ENCODE measurements at places on chromosomes 7 and 10.

GRCh38 chr10:119090026-119090795 is 9.6 kb upstream of the EIF3A start:
- DNase-seq = no peak

DNA sequence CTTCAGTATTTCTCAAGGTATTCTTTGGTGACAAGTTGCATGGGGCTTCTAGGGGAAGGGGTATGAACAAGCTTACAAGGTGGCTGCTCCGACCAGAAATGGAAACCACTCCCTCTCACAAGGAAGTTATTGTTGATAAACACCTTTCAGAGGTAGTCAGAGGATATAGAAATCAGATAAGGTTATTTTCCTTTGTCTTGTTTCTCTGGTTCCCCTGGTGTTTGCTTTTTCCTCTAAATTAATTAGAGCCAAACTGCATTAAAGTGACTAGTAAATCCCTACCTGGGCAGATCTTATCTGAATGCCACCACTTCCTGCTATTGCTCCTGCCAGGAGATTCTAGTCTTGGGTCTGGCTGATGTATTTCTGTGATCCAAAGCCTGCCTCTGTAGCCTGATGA is 725.4 kb downstream of the INHBA start:
- DNase-seq = no peak

GRCh38 chr7:152956006-152956405 is 196.5 kb downstream of the ACTR3B start:
- DNase-seq = no peak

DNA sequence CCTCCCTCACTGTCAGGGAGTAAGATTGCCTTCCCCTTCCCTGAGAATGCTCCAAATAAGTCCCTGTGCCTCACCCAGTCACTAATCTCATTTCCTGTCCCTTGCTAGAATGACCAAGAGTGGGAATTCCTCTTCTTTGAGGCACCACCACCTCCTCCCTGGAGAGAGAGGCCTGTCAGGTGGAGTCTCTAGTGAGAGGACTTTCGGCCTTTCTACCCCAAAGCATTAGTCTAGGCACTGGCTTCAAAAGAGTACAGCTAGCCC is 145.0 kb downstream of the PTPN20 start:
- no peak for DNase-seq

GRCh38 chr7:51263631-51264484 is 52.8 kb downstream of the COBL start:
- no peak for DNase-seq

DNA sequence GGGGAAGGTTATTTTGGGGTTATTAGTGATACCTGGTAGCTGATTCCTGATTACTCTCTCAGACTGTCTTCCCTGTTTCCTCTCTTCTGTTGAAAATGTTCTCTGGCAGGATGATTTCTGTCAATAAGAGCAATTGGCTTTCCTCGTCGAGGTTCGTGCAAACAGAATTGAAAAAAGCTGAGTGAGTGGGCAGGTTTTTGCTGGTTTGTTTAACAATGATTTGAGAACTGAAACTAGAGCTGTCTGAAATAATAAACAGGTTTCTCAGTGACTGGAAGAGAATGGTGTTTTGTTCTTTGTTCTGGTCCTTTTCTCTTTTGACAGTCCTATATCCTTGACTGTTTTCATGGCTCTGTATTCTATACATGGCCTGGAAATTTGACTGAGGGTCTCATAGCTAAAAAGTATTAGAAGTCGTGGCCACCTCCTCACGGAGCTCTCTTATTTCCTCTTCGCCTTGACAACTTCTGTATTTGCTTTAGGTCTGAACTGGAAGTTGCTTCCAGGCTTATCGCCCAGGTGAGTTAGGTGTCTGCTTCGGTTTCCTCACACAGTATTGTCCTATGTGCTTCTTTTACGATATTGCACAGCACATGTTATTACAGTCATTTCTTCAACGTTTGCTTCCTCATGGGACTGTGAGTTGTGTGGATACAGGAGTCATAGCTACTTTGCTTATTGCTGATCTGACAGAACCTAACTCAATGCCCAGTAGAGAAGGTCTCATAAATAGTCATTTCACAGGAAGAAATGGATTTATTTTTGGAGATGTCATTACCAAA is 403.6 kb downstream of the NRG3 start:
- DNase-seq = no peak

- no peak for DNase-seq
These were observed 367.6 kb downstream of the NXPH1 start for GRCh38 chr7:8800986-8801385.

GRCh38 chr10:72058989-72059842 is 29.1 kb downstream of the SPOCK2 start:
- no peak for DNase-seq

GRCh38 chr7:3033581-3033980 is 10.1 kb downstream of the CARD11 start:
- no peak for DNase-seq

DNA sequence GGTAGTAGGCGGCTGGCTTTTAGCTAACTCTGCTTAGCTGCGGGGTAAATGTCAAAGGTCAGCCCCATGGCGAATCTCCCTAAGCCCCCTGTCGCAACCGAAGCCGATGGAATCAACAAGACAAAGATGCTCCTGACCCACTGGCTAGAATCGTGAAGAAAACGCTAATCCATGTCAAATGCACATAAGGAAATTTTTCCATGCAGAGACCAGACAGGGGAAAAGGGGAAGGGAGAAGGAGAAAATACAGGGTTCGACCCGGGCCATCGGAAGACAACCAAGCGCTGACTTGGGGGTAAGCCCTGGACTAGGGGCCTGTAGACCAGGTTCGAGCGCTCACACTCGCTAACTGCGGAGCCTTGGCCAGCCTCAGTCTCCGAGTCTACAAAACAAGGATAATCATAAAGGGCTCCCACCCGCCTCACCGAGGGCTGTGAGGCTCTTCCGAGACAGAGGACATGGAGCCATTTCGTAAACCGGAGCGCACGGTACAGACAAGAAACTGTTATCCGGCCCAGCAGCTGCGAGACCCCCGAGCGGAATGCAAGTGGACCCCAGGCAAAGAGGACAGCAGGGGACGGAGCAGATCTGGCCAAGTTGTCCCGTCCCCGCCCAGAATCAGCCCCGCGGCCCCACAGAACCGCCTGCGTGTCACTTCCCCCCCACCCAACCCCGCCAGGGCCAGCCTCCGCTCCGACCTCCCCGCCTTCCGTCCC is 507 bp downstream of the SAR1A start:
- DNase-seq = no peak

- no peak for DNase-seq
These were observed 34.3 kb downstream of the TPST1 start for GRCh38 chr7:66239467-66239856.

GRCh38 chr7:66474441-66474840 is 154.2 kb upstream of the KCTD7 start:
- DNase-seq = no peak

DNA sequence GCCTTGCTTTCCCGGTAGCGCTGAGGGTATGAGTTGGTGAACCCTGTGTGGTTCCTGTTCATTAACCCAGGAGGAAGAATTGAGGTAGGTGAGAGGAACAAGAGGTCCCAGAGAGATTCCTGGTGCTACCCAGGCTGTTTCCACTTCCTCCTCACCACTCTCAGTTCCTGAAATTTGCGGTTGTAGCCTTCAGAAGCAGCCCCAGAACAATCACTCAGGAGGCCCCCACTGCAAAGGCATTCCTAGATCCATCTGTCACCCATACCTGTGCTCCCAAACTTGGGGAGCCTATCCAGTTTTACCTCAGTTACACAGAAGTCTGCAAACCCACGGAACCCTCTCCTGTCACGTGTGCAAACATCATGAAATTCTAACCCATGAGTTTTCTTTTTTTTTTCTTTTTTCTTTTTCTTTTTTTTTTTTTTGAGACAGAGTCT is 9.0 kb upstream of the PIP4K2A start:
- DNase-seq = no peak

- DNase-seq = peak; percentile 69
These were observed 67.5 kb upstream of the EFCAB10 start for GRCh38 chr7:105648561-105649401.

DNA sequence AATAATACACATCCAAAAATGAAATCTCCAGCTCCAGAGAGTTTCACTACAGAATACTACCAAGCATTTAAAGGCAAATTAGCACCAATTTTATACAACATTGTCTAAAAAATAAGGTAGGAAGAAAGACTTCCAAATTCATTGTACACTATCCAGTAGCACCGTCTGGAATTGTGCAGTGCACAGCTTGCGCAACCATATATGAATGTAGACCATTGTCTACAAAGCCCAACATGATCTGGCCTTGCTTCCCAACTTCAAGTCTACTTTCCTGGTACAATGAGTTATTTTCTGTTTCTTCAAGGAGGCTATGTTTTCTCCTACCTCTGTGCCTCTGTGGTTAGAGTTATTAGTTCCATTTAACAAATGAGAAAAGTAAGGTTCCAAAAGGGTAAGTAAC is 115.4 kb upstream of the FOXK1 start:
- no peak for DNase-seq

GRCh38 chr7:148242294-148242821 is 348.2 kb upstream of the C7orf33 start:
- peak; percentile 40 for DNase-seq

DNA sequence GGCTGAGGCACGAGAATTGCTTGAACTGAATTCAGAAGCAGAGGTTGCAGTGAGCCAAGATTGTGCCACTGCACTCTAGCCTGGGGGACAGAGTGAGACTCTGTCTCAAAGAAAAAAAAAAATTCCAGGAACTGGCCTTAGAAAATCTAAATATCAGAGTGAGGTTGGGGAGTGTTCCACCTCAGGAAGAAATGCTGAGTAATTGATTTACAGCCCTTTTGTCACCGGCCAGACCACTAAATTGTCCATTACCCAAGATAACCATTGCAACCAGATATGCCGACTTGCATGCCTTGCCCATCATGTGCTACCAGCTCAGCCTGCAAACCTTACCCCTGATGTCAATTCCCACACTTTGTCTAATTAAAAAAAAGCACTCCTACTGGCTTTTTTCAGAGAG is 42.4 kb downstream of the CRCP start:
- DNase-seq = no peak

DNA sequence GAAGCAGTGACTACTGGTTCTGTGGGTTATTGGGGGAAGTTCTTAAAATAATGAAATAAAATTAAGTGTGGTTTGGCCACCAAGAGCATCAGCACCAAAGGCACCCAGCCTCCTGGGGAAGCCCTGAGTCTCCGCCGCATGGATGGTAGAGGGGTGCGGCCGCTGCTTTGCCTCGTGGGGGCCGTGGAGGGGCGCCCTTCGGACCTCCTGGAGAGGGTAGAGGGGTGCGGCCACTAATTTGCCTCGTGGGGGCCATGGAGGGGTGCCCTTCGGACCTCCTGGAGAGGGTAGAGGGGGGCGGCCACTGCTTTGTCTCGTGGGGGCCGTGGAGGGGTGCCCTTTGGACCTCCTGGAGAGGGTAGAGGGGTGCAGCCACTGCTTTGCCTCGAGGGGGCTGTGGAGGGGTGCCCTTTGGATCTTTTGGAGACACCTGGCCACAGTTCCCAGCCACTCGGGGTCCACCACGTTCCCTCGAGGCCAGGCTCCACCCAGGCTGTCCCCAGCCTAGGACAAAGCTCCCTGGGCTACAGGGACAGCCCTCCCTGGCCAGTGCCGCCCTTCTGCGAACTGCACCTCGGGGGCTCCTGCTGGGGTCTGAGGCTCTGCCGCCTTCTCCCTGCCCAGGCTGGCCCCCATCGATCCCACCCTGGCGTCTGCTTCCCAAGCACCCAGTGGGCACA is 535.1 kb downstream of the PTPRN2 start:
- DNase-seq = no peak

- DNase-seq = no peak
These were observed 492.5 kb upstream of the AKR1E2 start for GRCh38 chr10:4333459-4333894.

DNA sequence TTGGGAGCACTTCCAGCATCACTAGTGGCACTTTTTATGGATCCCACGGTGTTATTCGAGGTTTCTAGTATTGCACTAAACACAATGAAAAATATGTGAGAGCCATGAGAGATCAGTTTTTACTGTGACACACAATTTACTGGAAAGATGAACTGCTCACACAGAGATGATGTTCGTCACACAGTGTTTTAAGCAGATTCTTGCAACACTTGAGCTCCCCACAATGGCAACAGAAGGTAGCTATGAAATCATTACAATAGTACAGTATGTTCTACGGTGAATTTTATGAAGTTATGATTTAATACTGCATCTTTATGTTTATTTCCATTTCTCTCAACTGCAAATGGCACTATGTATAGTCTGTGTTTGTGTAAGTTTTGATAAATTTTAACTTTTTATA is 27.4 kb upstream of the ENTPD1 start:
- no peak for DNase-seq

GRCh38 chr10:99682752-99683151 is 23.4 kb downstream of the ENTPD7 start:
- DNase-seq = no peak

DNA sequence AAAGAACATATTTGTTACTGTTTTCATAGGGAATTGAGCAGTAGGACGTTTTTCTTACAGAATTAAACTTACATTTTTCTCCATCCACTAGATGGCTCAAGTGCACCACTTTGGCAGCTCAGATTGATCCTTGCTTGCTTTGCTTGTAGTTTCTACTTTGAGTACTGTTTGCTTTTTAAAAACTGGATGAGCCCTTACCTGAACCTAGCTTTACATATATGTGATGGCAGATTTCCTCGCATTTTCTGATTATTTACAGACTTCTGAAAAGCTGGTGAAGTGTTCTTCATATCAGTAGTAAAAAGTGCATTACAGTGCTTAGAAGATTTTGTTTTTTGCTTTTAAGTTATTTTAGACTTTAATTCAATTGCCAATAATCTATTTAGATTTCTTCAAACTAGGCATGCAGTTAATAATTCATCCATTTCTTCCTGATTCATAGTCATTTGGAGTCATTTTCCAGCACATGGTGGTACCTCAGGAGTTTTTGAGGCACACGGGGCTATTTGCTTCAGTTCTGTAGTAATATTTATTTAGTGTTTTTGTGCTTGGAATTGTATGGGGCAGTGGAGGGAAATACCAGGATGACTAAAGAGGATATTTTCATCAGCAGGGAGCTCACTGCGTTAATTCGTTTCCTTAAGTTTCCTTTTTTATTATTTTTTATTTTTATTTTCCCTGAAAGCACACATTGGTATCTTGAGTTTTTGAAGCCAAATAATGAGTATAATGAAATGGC is 57.3 kb downstream of the MAPK8 start:
- peak; percentile 1 for DNase-seq

DNA sequence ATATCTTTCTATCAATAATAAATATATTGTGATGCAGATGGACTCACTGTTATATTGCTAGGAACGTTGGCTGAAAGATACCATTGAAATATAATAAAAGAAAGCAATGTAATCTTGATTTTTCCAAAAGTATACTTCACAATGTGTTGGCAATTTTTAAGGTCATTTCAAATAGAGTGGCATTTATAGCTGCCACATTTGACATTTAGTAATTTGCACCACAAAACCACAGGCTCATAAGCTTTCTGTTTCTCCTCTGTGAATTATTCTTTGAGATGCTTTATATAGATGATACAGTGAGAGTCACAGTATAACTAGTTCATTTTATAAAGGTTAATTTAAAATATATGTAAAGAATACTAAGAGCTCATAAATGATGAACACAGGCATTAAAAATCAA is 44.6 kb downstream of the TMEM168 start:
- DNase-seq = no peak

DNA sequence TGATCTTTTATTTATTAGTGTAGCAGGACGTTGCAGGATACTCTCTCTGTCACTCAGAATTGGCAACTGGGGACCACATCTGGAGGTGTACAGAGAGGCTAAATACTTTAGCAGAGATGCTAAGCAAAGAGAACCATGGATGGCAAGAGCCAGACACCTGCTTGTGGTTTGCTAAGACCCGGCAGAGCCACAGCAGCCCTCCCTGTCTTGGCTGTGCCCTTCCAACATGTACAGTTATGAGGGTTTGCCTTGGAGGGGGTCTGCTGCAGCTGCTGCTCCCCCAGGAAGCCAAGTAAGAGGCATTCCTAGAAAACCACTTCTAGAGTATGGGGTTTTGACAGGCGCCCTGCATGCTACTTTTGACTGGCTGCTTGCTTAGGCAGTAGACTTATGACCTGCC is 5.1 kb downstream of the NPVF start:
- no peak for DNase-seq
